ENCODE measurements at places on chromosomes 7 and 10.

DNA sequence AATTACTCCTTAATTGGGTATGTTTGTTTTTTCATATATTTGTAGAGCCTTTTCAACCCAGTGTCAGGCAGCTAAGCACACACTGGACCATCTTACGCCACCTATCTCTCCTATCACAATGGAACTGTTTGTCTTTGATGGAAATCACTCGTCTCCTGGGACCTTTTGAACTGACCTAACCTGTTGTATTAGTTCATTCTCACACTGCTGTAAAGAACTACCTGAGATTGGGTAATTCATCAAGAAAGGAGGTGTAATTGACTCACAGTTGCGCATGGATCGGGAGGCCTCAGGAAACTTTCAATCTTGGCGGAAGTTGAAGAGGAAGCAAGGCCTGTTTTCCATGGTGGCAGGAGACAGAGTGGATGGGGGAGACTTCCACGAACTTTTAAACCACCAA, 182.0 kb downstream of the TCERG1L start:
- no peak for DNase-seq

DNA sequence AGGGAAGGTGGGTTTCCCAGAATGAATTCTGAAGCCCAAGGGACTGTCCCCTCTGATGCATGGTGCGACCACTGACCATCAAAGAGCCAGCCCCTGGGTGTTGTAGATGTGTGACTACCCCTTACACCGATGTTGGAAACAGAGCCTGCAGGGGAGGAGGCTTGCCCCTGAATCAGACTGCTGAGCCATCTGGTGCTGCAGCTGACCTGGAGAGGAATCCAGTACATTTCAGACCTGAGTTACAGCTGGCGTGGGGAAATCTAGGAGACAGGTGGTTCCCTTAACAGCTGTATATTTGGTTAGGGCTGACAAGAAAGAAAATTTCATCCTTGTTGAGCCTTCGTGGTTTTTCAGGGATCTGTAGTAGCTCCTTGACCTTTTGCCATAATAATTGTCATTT, 195.5 kb downstream of the CELF2 start:
- DNase-seq = no peak

- no peak for DNase-seq
Observed at GRCh38 chr7:6266699-6267098, 5.7 kb downstream of the CYTH3 start.

DNA sequence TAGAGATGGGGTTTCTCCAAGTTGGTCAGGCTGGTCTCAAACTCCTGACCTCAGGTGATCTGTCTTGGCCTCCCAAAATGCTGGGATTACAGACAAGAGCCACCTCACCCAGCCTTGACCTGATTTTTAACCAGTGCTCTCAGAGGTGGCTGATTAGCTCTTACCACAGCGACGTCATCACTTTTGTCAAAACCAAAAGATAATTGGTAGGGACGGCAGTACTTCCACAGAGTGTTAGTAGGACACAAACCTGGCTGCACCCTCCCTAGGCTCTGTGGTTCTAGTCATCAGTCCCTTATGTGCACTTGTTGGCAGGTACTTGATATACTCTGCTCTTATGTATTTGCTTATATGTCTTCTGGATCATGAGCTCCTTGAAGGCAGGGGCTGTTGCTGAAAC, 74.0 kb downstream of the GPR141 start:
- DNase-seq = no peak

DNA sequence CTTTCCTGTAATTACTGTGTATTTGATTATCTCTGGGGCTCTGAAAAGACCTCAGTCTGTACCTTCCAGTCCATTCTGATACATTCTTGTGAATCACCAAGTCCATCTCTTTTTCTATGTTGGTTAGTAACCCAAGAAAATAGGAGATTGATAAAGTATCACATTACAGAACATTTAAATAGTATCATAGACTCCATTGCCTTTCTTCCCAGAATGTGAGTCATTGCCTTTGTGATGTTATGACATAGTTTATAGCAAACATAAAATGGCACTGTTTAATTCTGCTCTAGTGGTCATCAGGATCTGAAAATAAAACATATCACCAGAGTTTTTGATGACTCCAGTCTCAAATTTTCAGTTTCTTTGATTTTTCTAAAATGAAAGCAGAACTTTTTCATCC, 78.4 kb downstream of the NRG3 start:
- DNase-seq = no peak

- no peak for DNase-seq
Observed at GRCh38 chr10:64376167-64376566, 855.0 kb downstream of the REEP3 start.

DNA sequence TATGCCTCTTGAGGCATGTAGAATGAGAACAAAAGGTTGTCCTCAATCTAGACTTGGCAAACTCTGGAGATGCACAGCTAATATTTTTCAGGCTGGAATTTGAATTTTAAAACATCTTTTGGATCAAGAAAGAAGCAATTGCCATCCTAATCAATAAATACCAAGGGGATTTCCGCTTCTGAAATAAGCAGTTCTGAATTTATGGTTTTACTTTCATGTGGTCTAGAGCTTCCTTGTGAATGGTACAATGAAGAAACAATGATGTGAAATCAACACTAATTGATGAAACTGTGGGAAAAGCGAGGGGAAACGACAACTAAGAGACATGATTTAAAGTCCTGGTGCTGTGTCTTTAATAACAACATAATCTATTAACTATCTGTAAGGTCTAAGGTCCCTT, 1202.7 kb downstream of the SORCS3 start:
- no peak for DNase-seq

DNA sequence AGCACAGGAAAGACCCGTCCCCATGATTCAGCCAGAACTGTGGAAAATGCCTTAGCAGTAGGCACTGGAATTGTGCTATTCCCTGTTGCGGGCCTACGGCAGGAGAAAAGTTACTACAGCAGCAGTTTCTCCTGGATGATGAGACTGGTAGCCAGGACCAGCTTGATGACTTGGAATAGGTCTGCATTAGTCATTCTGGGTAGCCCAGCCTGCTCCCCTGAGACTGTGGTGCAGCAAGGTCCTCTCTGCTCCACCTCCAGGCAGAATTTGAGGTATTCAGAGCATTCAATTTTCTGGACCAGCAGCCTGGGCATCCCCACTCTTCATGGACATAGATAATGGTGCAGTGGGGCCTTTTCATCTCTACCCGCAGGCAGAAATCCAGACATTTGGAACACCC, 490.0 kb downstream of the SH2D4B start:
- DNase-seq = no peak

DNA sequence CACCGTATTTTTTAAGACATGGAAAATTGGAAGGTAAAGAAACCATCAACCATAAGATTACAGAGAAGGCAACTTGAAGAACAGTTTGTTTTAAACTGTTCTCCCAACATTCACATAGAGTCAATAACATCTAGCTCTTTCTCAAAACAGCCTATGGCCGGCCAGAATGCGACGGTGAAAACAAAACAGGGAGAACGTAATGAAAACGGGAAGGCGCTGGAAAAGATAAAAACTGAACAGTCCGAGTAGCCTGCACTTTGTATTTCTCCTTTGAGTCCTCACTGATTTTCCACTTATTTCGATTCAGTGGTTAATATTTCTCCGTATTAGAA, 637 bp downstream of the MICU1 start:
- DNase-seq = no peak

- no peak for DNase-seq
Observed at GRCh38 chr10:117518246-117518645, 24.3 kb upstream of the EMX2 start.

GRCh38 chr7:64787295-64787694, 6.9 kb upstream of the ZNF138 start:
- DNase-seq = no peak

GRCh38 chr7:27196287-27196767, 3.6 kb downstream of the HOXA13 start:
- DNase-seq = peak; percentile 23

- DNase-seq = no peak
Observed at GRCh38 chr10:12484941-12485805, 135.8 kb downstream of the CAMK1D start.

GRCh38 chr10:78777466-78777865, 291.3 kb upstream of the ZMIZ1 start:
- DNase-seq = no peak

DNA sequence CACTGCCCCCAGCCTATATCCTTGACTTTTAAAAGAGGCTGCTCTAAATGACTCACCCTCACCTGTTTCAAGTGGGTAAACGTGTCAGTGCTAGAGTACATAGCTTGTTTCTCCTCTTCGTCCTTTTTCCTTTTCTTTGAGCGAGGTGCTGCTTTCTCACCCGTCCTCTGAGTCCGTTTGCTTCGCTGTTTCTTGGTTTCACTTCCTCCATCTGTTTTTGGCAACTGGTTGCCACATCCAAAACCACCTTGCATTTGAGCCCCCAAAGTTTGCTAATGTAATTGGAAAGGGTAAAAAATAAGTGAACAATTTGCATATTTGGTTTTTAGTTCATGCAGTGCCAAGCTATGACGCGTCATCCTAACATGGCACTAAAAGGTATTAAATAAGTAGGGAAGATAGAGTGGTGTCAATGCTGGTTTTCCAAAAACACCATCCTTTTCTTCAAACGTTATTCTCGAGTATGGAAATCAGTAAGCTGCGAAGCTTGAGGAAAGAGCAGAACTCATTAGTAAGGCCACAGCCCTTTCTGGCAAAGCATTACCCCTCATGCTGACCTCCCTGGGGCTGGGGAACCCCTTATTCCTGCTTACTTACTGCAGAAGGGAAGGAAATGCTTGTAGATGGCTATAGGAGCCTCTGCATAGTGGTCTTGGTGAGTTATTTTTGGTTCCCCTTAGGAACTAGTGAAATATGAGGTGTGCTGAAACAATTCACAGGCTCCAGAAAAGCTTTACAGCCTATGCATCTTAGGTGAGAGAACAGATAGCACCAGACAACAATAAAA, 133.5 kb downstream of the GALNT11 start:
- no peak for DNase-seq

DNA sequence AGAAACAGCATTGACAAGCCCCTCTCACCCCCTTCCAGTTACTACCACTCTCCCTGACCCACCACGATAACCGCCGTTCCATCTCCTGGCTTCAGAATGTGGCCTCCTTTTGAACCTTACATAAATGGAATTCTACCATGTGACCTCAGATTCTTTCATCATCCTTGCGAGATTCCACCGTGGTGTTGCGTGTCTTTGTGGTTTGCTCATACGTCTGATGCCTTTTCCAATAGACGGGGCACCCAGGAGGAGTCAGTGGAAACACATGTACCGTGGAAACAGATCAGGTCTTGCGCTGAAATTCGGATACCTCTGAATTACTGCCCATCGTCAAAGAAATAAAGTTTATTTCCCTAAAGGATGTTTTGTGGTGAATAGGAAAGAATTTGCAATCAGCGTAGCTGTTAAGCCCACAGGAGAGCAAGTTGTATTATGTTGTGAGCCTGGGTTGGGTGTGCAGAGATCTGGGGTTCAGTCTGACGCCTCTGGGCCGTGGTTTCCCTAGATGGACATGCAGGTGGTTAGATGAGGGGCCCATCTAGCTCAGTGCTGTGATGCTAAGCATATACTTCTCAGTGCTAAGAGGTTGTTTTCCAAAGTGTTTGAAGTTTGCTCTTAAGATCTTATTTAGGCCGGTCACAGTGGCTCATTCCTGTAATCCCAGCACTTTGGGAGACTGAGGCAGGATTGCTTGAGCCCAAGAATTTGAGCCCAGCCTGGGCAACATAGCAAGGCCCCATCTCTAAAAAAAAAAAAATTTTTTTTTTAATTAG, 29.1 kb downstream of the GTF2IRD1 start:
- no peak for DNase-seq

- DNase-seq = no peak
Observed at GRCh38 chr10:70681731-70682005, 9.4 kb downstream of the ADAMTS14 start.

GRCh38 chr7:117164620-117165019, 158.2 kb downstream of the WNT2 start:
- DNase-seq = no peak

GRCh38 chr10:17062009-17062408, 67.6 kb downstream of the CUBN start:
- DNase-seq = no peak

DNA sequence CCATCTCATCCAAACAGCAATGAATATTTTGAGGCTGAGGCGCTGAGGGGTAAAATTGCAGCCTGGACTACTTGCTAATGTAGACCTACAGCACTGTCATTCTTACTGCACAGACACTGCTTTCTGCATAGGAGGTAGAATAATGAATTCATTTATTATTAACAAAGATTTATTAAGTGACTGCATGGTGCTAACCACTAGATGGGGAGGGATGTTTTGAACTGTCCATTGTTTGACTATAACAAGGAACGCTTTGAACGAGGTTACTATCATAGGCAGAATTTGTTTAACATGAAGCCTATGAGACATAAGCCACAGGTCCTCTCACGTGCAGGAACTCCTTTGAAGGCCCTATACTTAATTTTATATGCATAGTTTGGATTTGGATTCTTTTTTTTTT, 143.8 kb downstream of the CFTR start:
- DNase-seq = no peak

- no peak for DNase-seq
Observed at GRCh38 chr7:137302081-137302480, 41.5 kb downstream of the PTN start.

- DNase-seq = no peak
Observed at GRCh38 chr10:128744811-128745305, 618.6 kb upstream of the MKI67 start.

- DNase-seq = no peak
Observed at GRCh38 chr10:84135836-84136235, 3.5 kb upstream of the GHITM start.

GRCh38 chr7:69714886-69715576, 116.8 kb downstream of the AUTS2 start:
- no peak for DNase-seq

GRCh38 chr10:12181065-12181775, 14.5 kb downstream of the NUDT5 start:
- no peak for DNase-seq

- no peak for DNase-seq
Observed at GRCh38 chr10:50452603-50453002, 171.2 kb downstream of the SGMS1 start.

- DNase-seq = no peak
Observed at GRCh38 chr7:117043108-117043825, 90.0 kb downstream of the ST7 start.

- no peak for DNase-seq
Observed at GRCh38 chr10:43037440-43037839, 39.4 kb upstream of the RET start.

- peak; percentile 34 for DNase-seq
Observed at GRCh38 chr7:37061849-37062559, 337.7 kb upstream of the AOAH start.

DNA sequence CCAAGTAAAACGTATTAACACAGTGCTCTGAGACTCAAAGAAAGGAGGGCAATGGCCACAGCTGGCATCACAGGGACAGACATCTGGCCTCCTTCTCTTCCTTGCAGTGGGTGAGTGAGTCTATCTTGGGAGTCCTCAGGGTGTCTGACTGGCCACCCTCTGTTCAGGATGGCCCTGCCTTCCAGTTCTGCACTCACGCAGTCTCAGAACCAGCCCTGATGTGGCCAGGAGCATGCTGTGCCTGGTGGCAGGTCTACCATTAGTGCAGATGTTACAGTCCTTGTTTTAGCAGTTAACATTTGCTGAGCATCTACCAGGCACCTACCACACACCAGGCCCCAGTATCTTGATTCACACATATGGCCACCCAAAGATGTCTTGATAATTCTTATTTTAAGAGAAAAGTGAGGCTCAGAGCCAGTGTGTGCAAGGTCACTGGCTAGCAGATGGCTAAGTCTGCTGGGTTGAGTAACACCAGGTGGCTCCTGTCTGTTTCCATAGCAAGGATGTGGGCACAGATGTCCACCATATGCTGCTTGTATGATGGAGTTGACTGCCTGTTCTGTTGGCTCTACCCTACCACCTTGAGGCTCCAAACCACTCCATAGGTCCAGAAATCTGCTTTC, 23.2 kb upstream of the ARHGAP22 start:
- no peak for DNase-seq

Measured in NCI-H1048 (cell line).